ENCODE measurements at places on chromosomes 4 and X.
A peak's percentile ranks its signal among the peaks of the same experiment; 100 is the strongest.

GRCh38 chr4:68615699-68616422, 39.7 kb upstream of the UGT2B17 start:
- no peak for DNase-seq

DNA sequence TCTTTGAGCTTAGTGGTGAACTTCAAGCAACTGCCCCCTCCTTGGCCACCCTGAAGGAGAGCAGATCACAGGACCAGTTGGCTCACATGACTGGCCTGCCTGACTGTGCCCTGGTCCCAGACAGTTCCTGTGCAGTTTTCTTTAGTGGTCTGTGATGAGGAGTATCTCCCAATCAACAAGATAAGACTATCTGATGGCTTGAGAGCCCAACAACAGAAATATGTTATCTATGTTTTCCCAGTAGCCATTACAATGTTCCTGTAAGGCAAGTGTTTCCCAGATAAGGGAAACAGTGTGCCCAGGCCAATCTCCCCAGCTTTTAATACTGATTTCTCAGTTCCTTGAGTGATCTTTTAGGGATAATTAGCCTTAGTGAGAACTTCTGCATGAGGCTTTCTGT, 14.2 kb upstream of the TIMM8A start:
- no peak for DNase-seq

DNA sequence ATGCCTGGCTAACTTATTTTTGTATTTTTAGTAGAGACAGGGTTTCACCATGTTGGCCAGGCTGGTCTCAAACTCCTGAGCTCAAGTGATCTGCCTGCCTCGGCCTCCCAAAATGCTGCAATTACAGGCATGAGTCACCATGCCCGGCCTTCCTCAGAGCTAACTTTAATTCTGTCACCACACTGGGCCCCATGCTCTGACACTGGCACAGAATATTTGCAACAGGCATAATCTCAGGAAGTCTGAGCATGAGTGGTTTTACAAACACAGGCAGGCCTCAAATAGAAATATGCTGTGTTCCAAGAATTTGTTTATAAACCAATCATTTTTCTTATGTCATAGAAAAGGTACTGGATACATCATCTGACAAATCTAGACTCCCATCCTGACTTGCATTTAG, 32.7 kb upstream of the FAM9C start:
- DNase-seq, result peak; percentile 24

DNA sequence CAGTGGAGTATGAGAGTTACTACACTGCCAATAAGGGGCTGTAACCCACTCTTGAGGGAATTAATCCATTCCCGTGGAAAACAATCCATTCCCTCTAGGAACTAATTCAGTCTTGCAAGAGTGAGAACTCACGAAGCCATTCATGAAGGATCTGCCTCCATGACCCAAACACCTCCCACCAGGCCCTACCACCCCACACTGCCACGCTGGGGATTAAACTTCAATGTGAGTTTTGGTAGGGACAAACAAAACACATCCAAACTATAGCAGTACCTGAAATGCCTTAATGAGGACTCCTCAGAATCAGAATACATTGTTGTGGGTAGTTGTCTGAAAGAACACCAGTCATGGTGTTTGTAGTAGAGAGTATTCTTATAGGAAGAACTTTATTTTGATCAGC, 19.2 kb downstream of the PAGE4 start:
- DNase-seq, result no peak

- peak; percentile 58 for DNase-seq
Measured at GRCh38 chr4:67483868-67484602, 61.3 kb downstream of the CENPC start.

DNA sequence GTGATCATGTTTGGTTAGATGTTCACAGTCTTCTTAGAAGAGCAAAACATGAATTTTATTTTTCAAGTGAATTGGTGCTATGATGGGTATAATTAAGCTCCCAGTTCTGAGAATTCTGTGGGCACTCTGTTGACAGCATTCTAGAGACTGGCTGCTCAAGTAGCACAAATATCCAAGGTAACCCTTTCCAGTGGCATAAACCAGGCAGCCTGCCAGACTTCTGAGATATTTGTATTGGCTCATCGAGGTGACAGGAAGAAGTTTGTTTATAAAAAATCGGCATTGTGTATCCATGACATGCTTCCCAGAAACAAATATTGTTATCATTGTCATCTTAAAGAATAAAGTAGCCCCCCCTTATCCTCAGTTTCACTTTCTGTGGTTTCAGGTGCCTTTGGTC, 28.3 kb downstream of the LANCL3 start:
- DNase-seq, result no peak

DNA sequence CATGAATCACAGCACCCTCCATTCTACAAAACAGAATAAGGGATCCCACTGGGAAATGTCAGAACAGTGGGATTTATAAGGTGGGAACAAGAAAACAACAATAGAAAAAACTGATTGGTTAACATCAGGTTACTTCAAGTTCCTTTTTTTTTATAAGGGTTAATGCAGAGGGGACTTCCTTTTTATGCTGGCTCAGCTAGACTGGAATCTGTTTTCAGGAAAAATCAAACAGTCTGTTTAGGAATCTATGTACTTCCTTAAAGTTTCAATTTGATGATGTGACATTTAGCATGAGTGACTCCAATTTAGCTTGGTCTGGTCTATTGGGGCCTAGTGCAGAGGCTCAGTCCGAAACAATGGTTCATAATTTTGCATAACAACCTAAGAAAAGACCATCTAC, 192.9 kb downstream of the ADGRA3 start:
- DNase-seq, result no peak

- DNase-seq, result no peak
Measured at GRCh38 chrX:68438575-68438974, 5.3 kb upstream of the OPHN1 start.

- no peak for DNase-seq
Measured at GRCh38 chrX:142149919-142150318, 55.2 kb downstream of the MAGEC2 start.

GRCh38 chrX:87895421-87895820, 377.8 kb downstream of the KLHL4 start:
- DNase-seq, result no peak

DNA sequence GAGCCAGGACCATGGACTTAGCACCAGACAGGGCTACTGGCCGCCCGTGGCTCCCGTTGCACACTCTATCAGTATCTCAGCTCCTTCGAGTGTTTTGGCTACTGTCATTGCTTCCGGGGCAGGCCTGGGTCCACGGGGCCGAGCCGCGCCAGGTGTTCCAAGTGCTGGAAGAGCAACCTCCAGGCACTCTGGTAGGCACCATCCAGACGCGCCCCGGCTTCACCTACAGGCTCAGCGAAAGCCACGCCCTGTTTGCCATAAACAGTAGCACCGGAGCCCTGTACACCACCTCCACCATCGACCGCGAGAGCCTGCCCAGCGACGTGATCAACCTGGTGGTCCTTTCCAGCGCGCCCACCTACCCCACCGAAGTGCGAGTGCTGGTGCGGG, 1.6 kb downstream of the FAT4 start:
- peak; percentile 31 for DNase-seq

DNA sequence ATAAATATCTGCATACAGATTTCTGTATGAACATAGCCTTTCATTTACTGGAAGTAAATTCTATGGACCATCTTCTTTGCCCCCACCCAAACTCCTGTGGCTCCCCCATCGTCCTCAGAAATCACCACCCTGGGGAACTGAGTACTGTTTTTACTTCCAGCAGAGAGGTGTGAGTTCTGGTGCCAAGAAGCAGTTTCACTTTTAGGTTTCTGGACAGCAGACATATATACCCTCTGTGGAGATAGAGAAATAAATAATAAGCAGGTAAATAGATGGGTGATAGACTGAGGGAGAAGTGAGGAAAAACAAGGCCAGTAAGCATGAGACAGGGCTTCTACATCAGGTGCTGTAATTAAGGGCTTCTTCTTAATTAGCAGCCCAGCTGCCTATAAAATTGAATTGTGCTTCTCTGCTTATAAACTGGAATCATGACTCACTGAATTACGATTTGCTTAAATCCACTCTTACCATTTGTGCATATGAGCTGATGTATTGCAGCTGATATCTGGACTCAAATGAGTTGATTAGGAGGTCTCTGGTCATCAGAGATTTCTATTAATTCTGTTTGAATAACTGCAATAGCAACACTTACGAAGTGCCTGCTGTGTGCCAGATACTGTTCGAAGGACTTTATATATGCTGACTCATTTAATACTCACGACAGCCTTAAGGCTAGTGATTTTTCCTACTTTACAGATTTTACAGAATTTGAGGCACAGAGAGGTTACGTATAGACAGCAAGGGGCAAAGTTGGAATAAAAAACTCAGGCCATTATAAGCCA, 60.8 kb upstream of the DHX15 start:
- DNase-seq, result no peak

DNA sequence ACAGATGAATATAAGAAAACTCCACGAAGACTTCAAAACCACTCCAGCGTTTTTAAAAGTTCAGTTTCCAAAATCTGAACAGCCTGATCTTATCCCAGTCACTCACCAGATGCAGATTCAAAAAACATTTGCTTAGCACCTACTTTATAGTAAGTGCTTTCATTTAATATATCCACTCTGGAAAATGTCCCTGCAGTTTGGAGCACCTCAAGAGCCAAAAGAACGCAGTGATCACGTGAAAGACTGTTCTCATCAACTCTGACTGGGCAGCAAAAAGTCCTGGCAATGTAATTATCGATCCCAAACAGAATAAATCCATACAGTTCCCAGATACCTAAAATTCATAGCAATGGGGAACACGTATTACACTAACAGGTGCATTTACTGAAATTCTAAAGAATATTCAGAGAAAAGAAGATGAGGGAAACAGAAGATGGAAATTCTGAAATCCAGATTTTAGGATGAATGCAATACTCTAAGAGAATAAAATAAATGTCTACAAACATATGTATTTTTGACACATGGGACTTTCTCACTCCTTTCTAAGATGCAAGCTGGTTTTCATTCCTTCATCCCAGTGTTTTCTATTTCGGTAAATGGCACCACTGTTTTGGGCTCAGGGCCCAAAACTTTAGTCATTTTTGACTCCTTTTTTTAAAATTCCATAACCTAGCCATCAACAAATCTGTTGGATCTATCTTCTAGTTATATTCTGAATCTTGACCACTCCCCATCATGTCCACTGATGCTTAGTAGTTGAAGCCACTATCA, 13.9 kb downstream of the ATP8A1 start:
- DNase-seq, result no peak

- DNase-seq, result peak; percentile 10
Measured at GRCh38 chr4:107650251-107650650, 69.8 kb downstream of the PAPSS1 start.

DNA sequence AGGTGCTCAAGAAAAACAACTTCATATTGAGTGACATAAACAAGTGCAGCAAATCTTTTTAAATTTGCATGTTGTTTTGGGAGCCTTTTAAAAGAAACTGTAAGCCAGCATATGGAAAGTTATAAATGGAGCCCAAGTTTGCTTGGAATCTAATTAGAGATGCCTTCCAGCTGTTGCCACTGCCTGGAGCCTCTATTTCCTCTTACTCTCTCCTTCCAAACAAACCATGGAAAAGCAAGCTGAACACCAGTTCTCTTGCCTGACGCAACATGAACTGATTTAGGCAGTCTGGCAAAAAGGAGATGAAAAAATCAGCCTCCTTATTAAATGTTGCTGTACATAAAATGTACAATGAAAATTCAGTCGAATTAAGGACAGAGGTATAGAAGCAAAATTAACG, 21.5 kb downstream of the ARSJ start:
- peak; percentile 34 for DNase-seq

DNA sequence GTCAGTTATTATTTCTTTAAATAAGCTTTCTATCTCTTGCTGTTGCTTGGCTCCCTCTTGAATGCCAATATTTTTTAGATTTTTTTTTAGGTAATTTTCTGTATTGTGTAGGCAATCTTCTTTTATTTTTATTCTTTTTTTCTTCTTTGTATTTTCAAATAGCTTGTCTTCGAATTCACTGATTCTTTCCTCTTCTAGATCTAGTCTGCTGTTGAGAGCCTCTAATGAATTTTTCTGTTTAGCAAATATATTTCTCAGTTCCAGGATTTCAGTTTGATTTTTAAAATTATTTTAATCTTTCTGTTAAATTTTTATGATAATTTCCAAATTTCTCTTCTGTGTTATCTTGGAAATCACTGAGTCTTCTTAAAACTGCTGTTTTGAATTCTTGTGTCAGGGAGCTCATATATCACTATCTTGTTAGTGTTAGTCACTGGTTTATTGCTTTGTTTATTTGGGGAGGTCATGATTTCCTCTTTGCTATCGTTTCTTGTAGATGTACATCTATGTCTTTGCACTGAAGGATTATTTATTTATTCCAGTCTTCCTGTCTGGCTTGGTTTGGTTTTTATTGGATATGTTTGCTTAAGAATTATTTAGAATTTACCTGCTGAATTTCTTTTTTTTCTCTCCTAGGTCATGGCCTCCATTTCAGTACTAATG, 39.9 kb upstream of the GPRIN3 start:
- DNase-seq, result no peak

GRCh38 chr4:70533791-70534190, 15.4 kb downstream of the AMTN start:
- no peak for DNase-seq

GRCh38 chr4:55903577-55903976, 45.2 kb upstream of the CEP135 start:
- no peak for DNase-seq

DNA sequence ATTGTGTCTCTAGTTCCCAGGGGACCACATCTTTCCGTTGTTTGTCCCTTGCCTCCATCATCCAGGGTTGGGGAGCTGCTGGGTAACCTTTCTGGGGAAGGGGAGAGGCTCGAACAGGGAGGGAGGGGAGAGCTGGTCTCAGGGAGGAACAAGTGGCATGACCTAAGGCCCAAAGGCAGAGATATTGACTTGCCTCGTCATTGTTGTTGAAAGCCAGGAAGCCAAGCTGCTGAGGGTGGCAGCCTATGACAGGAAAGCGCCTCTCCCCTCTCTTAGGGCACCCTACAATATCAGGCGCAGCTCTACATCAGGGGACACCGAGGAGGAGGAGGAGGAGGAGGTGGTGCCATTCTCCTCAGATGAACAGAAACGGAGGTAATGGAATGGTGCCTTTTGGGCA, 20.8 kb downstream of the ZNF185 start:
- no peak for DNase-seq

- no peak for DNase-seq
Measured at GRCh38 chr4:28082686-28083390, 1222.2 kb downstream of the STIM2 start.

DNA sequence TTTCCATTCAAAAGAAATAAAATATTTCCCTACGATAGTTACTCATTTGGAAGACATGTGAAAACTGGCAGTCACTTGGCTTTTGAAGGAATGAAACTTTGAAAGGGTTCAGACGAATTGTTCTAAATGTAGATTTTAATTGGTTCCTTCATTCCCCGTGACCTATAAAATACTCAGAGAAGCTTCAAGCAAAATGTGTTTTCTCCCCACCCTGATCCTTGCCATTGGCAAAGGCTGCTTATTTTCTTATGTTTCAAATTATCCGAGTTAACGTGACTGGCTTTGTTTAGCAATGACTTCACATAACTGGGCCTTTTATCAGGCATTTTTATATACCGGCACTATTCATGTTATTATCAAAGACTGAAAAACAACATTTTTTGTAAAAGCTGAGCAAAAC, 204.1 kb upstream of the NEIL3 start:
- peak; percentile 75 for DNase-seq

Data from fibroblast of gingiva (primary cell).